ENCODE measurements at places on chromosomes 3 and 15. TPM values are rescaled to one million over a fixed set of nuclear protein-coding genes. Genes with fewer than 3 reads are reported as not detected.
A peak's percentile ranks its signal among the peaks of the same experiment; 100 is the strongest.

SV2B gene
- total RNA-seq, result 0.72 TPM

- no peak for DNase-seq
Measured at GRCh38 chr3:151434151-151434890, 26.5 kb downstream of the IGSF10 start.

DNA sequence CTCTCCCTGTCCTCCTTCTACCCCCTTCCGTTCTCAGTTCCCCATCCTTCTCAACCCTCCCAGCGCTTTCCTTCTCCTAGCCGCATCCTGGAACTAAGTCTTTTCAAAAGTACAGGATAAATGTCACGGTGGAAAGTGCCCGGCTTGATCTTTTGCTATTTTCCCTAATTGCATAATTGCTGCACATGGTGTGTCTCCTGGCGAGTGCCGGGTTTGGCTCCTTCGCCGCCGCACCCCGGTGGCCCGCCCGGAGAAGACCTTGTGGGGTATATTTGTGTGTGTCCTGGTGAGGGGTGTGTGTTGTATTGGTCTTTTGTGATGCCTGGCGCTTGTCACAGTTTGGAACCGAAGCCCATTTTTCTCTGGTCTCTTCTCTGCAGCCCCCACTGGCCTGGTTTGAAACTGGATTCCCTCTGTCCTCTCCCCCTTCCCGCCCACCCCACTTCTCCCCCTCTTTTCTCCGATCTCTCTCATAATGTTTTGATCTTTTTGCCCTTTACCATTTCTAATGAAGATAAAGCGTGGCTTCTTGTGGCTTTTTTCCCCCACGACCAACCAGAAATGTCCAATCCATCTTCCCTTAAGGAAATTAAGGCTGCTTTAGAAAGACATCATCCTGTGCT is 692 bp downstream of the UBE2E2 start:
- DNase-seq, result peak; percentile 30

DNA sequence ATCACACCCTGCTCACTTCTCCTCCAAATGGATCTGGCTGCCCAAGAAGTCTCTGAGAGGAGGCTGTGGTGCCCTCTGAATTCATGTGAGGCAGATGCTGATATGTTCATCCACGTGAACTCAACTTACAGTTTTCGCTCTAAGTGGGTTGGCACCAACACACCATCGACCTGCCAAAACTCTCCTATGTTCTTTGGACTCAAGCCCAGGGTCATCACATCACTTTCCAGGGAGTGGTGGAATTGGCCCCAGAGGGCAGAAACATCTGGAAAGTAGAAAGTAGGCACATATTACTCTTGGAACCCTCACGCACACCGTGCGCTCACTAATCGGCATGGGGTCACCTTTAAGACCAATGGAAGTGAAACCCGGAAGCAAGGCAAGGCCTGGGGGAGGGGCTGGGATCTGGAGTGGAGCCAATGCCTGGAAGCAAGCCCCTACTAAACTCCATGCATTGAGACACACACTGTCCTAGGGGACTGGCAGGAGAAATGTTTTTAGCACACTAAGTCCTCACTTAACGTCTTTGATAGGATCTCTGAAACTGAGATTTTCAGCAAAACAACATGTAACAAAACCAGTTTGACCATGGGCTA is 41.4 kb downstream of the SSUH2 start:
- DNase-seq, result peak; percentile 78

DNA sequence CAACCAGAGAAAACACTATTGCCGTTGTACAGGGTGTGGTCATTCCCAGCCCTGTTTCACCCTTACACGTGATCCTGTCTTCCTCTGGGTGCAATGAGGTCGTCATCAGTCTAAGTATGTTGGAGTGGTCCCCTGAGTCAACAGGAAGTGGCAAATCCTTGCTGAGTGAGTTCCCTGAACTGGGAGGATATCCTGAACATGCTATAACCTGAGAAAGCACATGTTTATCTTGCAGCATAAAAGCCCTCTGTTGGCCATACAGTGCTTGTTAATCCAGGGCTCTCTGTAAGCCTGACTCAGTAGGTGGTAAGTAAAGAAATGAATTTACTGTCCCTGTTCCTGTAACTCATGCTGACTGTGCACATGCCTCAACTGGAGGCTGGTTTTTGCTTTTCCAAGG is 477.8 kb upstream of the RGMA start:
- DNase-seq, result no peak

ALDH1A2 gene
- 6.0 TPM for total RNA-seq

DNA sequence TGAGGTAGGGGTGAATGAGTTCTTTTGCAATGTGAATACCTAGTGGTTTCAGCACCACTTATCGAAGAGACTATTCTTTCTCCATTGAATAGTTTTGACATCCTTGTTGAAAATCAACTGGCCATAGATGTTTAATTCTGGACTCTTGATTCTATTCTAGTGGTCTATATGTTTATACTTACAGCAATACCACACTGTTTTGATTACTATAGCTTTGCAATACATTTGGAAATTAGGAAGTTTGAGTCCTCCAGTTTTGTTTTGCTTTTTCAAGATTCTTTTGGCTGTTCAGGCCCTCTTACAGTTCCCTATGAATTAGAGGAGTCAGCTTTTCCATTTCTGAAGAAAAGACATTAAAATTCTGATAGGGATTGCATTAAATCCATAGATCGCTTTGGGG is 30.1 kb downstream of the MAP1A start:
- no peak for DNase-seq

GRCh38 chr3:41198950-41199865 is at the start of gene CTNNB1:
Gene CTNNB1, plus strand, starts transcription at chr3:41199505. Its CDS starts 24,564 bp downstream, at chr3:41224069.
- peak; percentile 92 for DNase-seq

CFAP92 gene
- total RNA-seq, result 0.25 TPM

DNA sequence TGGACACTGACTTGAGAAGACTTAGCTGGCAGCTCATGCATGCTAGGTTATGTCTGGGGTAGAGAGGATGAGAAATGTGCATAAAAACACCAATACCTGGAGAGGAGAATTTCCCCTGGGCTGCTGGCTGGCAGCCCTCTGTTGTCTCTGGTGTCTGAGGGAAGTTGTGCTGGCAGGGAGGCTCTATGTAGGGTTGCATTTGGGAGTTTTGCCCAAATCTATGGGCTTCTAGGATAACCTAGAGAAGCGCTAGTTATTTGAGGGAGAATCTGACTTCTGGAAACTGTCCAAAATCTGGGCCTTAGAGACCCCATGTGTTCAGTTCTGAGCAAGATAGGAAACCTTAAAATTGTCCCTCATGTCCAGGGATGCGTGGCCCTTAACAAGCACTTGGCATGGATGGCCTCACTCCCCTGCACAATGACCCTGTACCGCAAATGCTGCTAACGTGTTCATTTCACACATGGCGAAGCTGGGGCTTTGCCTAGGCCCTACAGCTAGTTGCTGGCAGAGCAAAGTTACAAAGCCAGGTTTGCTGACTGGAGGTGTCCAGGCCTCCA is 70.3 kb upstream of the ATP2B2 start:
- no peak for DNase-seq

- DNase-seq, result no peak
Measured at GRCh38 chr15:90456236-90456635, 68.2 kb downstream of the IQGAP1 start.

ALPK3 gene
- total RNA-seq, result 1.4 TPM

DNA sequence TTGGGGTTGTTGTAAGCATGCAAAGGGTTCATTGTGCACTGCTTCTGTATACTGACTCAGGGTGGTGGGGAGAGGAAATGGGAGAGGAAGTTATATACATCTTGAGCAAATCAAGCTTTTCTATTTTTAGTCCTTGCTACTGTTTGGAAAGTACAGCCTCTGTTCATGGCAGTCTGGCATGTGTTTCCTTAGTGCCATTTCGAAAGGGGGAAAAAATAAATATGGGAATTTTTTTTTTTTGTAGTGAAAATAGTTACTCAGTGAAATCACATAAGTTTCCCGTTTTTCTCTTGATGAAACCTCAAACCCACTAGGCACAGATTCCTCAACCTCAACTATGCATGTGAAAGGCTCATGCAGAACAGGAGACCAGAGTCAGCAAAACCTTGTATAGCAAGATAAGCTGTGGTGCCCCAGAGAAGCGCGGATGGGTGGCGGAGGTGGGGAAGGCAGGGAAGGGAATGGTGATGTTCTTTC is 353.3 kb downstream of the LPP start:
- DNase-seq, result no peak

DNA sequence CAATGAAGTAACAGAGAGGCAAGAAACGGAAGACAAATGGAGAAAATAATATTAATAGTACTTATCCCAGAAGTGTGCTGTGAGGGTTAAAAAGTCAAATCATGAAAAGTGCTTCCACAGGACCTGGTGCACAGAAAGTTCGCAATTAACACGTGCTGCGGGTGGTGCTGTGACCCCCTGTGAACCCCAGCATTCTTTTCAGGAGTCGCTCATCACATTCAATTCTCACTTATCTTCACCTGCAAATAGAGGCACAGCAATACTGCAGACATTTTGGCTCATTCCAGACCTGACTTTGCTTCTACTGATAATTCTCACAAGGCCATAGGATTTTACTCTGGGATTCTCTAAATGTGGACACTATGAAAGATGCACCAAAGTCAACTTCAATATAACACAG is 584.4 kb downstream of the GRM7 start:
- DNase-seq, result no peak

- DNase-seq, result no peak
Measured at GRCh38 chr3:58429657-58430056, 4.0 kb downstream of the PDHB start.
